A549 (cell line): ENCODE measurements at places on chromosomes 3 and 15. TPM values are rescaled to one million over a fixed set of nuclear protein-coding genes. Genes with fewer than 3 reads are reported as not detected.

CADM2 gene
- polyA plus RNA-seq, result 0.05 to 0.11 TPM (median 0.07 TPM) in 3 replicates

FGF7 gene
- not detected in 3 replicates for polyA plus RNA-seq

- DNase-seq, result peak; percentile 27
These were observed 106.5 kb downstream of the CHSY1 start for GRCh38 chr15:101145362-101145761.

- no peak for DNase-seq
These were observed 725.3 kb downstream of the SI start for GRCh38 chr3:164352991-164353390.

DNA sequence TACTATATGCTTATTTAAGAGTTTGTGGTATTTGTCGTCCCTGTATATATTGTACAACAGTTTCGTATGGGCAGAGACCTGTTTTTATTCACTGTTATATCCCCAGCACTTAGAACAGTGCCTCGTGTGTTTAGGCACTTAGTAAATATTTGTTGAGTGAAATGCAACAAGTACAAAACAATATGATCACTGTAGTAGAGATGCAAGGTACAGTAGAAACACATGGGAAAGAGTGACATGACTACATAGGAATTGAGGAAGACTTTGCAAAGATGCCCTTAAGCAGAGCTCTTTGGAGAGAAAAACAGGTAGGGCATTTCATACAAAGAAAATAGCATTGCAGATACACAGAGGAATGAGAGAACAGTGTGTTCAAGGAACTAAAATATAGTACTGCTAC, 18.3 kb downstream of the RASA2 start:
- DNase-seq, result no peak

CRYBG3 gene
- polyA plus RNA-seq, result 3.6 to 4.5 TPM (median 4.3 TPM) in 3 replicates

- DNase-seq, result peak; percentile 23
These were observed 29.5 kb downstream of the AGTR1 start for GRCh38 chr3:148727231-148727630.

CDHR4 gene
- 0.52 to 1.1 TPM (median 0.66 TPM) in 3 replicates for polyA plus RNA-seq

- no peak for DNase-seq
These were observed 50.3 kb downstream of the PSMD6 start for GRCh38 chr3:63972987-63973386.

DNA sequence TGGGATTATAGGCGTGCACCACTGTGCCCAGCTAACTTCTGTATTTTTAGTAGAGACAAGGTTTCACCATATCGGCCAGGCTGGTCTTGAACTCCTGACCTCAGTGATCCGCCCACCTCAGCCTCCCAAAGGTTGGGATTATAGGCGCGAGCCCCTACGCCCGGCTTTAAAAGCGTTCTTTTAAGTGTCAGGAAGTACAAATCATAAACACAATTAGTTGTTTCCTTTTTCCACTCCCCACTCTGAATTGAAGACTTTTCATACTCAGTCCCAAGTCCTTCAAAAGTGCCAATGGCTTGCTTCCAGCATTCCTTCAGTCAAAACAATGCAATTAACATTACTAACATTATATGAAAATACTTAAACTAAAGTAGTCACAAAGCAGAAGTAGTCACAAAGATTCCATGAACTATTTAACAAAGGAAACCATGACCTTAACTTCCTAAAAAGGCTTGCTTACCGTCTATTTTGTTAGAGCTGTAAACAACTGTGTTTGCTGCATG, 8.1 kb downstream of the WDR82 start:
- no peak for DNase-seq

- no peak for DNase-seq
These were observed 87.4 kb downstream of the NUP210 start for GRCh38 chr3:13332740-13333139.

DNA sequence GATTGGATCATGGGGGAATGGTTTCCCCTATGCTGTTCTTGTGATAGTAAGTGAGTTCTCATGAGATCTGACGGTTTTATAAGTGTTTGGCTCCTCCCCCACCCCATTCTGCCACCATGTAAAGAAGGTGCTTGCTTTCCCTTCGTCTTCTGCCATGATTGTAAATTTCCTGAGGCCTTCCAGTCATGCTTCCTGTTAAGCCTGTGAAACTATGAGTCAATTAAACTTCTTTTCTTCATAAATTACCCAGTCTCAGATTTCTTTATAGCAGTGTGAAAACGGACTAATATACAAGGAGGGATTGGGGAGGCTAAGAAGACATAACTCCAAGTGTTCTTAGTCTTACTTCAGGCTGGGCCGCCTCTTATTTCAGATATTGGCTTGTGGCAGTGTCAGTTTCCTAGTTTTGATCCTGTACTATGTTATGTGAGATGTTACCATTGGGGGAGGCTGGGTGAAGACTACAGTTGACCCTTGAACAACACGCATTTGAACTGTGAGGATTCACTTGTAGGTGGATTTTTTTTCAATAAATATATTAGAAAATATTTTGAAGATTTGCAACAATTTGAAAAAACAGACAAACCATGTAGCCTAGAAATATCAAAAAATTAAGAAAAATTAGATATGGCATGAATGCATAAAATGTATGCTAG, 44.9 kb downstream of the NMD3 start:
- no peak for DNase-seq

- DNase-seq, result peak; percentile 60
These were observed 3.0 kb upstream of the PPP1R2 start for GRCh38 chr3:195546130-195546560.

IL5RA gene
- not detected in 3 replicates for polyA plus RNA-seq

GRCh38 chr15:90268415-90268814, 2.9 kb downstream of the NGRN start:
- DNase-seq, result no peak

GRCh38 chr3:154151969-154152368, 30.8 kb downstream of the ARHGEF26 start:
- no peak for DNase-seq

SCG5 gene
- polyA plus RNA-seq, result 0.72 to 1.7 TPM (median 1.4 TPM) in 3 replicates

GRM2 gene
- 0.01 to 0.03 TPM (median 0.03 TPM) in 3 replicates for polyA plus RNA-seq

DNA sequence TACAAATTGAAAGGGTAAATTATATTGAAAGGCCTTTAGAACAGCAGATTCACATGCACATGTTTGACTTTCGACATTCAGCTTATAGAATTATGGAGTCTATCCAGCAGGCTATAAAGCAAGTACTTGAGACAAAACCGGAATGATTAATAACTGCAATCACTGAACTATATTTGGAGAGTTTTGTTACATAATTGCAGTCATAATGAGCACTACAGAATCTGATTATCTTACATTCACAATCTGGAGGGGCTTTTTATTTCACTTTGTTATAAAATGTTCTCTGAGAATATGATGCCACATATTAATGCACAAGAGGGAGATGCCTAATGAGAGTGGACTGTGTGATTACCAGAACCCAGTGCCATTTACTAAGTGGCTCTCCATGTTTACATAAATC, 64.3 kb downstream of the NSUN3 start:
- no peak for DNase-seq

FSIP1 gene
- polyA plus RNA-seq, result 0.71 to 0.90 TPM (median 0.80 TPM) in 3 replicates

DNA sequence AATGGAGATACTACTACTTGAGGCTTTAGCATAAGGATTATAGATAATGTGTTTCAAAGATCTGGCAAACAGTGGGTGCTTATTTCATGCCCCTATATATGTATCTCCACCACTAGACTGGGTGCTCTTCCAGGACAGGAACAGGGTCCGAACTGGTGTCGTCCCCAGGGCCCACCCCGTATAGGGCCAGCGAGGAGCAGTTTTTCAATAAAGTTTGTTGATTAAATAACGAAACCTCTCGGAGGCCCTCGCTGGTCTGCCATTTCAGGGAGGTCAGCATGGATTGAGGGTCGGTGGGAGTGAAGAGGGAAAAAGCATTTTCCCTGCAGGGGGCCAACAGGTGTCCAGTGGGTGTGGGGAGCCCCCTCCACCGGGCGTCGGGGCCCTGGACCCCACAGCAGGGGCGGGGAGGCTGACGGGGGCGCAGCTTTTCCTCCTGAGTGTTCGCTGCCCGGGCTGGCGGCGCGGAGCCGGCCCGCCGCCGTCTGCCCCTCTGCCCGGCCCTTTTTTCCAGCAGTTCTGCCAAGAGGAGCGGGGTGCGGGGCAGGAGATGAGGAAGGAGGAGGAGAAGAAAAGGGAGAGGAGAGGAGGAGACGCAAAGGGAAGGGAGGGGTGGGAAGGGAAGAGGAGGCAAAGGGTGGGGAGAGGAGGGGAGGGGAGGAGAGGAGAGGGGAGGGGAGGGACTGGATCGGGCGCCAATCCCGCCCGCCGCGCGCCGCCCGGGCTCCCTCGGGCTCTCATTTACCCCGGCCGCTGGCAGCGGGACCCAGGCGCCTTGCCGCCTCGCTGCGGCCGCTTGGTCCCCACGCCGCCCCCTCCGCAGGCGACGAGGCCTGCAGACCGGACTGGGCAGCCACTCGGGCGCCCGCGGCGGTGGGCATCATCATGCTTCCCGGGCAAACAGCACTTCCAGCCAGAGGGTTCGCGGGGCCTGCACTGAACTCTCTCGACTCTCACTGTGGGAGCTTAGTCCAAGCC, 66.3 kb downstream of the ISG20 start:
- no peak for DNase-seq

TMEM158 gene
- polyA plus RNA-seq, result 3.2 to 3.9 TPM (median 3.4 TPM) in 3 replicates

CHRFAM7A gene
- 4.1 to 6.6 TPM (median 5.1 TPM) in 3 replicates for polyA plus RNA-seq

- no peak for DNase-seq
These were observed 275.9 kb downstream of the ZIC4 start for GRCh38 chr3:147130461-147130860.

THRB gene
- 2.2 to 2.3 TPM (median 2.3 TPM) in 3 replicates for polyA plus RNA-seq

DNA sequence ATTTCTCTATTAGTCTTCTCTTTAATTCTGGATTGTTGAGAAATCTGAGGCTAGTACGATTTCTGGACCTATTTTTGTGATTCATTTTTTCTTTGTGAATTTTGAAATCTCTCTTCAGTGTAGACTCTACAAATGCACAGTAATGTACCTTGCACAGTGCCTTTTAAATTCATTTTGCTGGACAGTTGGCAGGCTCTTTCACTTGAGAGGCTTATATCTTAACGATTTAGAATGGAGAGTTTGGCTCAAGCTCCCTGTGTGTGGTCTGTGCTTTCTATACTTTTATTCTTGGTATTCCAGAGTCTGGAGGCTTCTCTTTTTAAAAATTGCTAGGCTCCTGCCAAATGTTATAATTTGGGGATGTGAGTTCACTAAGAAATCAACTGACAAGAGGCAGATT, 8.8 kb downstream of the CRYBG3 start:
- no peak for DNase-seq

DNA sequence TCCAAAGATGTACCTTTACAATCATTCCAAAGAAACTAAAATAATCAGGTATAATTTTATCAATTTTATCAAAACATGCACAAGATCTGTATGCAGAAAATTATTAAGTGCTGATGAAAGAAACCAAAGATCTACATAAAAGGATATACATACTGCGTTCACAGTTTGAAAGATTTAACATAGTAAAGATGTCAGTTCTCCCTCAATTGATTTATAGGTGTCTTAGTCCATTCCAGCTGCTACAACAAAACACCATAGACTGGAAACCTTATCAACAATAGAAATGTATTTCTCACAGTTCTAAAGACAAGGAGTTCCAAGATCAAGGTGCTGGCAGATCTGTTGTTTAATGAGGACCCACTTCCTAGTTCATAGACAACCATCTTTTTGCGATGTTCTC, 189.0 kb upstream of the CCDC54 start:
- DNase-seq, result no peak

- no peak for DNase-seq
These were observed 20.1 kb downstream of the GOLGA6A start for GRCh38 chr15:74062236-74062635.

GRCh38 chr3:37537914-37538691, 323.6 kb upstream of the CTDSPL start:
- no peak for DNase-seq

SLC38A3 gene
- 0.10 to 0.13 TPM in 2 of 3 replicates, not detected in the other for polyA plus RNA-seq

GRCh38 chr15:96583671-96584070, 253.2 kb downstream of the NR2F2 start:
- no peak for DNase-seq

PIF1 gene
- 24.9 to 25.4 TPM (median 25.3 TPM) in 3 replicates for polyA plus RNA-seq

HEMK1 gene
- 4.3 to 5.4 TPM (median 4.3 TPM) in 3 replicates for polyA plus RNA-seq

IQCH gene
- polyA plus RNA-seq, result 1.5 to 2.1 TPM (median 2.0 TPM) in 3 replicates

- no peak for DNase-seq
These were observed 67.4 kb downstream of the ATP10A start for GRCh38 chr15:25795712-25796111.

DNA sequence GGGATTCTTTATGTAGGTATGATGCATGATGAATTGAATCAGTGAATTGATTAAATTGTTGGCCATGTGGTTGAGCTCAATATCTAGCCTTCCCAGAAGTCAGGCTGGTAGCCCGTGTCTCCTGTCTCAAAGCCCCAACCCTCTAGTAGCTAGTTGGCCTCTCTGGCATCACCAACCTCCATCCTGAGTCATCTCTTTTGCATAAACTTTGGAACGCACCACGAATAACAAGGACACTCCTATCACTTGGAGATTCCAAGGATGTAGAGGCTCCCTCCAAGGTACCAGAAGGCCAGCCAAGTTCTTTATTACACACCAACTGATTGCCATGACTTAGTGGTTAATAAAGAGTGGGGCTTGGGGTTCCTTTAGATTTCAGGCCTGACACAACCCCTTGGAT, 148.4 kb downstream of the APBA2 start:
- no peak for DNase-seq

BDH1 gene
- 2.8 to 3.7 TPM (median 3.1 TPM) in 3 replicates for polyA plus RNA-seq

COLQ gene
- 0.63 to 0.80 TPM (median 0.71 TPM) in 3 replicates for polyA plus RNA-seq

DNA sequence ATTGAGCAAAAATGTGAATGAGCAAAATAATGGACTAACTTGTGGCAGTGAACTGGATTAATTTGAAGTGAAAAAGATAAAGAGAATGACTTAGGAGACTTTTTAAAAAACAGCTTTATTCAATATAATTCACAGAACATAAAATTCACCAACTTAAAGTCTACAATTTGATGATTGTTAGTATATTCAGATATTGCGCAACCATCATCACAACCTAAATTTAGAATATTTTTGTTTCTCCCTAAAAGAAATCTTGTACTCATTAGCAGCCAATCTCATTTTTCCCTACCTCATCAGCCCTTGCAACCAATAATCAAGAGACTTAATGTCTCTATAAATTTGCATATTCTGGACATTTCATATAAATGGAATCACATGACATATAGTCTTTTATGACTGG, 496.5 kb downstream of the IGSF11 start:
- no peak for DNase-seq

DNA sequence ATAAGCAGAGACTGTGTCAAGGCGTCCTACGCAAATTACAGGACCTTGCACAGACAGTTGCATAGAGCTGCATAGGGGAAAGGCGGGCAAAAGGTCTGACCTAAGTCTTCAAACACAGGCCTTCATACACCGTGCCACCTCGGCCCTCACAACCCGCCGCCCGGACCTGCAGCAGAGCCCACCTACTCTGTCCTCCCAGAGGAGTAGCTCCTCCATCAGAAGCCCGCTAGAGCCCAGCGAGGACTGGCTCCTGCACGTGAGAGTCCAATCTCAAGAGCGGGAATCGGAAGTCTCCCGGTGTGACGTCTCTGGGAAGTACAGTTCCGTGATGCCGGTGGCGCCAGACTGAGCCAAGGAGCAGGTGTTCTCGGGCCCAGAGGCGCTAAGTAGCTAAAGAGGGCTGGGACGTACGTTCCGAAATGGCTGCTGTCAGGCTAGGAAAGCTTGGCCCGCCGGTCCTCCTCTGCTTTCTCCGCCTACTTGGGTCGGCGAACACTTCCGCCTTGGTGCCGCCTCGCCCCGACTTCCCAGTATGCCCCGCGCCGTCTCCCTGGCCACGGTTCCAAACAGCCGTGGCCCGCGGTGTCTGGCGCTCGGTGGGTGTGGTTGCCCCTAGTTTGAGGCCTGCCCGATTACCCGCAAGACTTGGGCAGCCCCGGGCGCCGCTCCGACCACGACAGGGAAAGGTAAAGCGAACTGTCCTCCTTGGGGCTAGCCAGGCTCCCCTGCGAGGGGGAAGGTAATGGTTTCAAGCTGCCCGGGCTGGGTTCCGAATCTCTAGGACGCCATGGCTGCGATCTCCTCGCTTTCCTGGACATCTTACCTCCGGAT, at the start of the genes ASTE1 and NEK11:
TSS of gene ASTE1 (minus strand) at position 505 of the 831 bp plus-strand sequence. CDS start 1,519 bp downstream, outside the sequence.
TSS of gene NEK11 (plus strand) at position 557 of the 831 bp plus-strand sequence. CDS start 2,832 bp downstream, outside the sequence.
- DNase-seq, result peak; percentile 85
